Fibroblast of skin of left biceps (primary cell): ENCODE measurements at places on chromosomes 13 and 19.

GRCh38 chr19:15298847-15299567 is 33.3 kb downstream of the BRD4 start:
- no peak for DNase-seq

DNA sequence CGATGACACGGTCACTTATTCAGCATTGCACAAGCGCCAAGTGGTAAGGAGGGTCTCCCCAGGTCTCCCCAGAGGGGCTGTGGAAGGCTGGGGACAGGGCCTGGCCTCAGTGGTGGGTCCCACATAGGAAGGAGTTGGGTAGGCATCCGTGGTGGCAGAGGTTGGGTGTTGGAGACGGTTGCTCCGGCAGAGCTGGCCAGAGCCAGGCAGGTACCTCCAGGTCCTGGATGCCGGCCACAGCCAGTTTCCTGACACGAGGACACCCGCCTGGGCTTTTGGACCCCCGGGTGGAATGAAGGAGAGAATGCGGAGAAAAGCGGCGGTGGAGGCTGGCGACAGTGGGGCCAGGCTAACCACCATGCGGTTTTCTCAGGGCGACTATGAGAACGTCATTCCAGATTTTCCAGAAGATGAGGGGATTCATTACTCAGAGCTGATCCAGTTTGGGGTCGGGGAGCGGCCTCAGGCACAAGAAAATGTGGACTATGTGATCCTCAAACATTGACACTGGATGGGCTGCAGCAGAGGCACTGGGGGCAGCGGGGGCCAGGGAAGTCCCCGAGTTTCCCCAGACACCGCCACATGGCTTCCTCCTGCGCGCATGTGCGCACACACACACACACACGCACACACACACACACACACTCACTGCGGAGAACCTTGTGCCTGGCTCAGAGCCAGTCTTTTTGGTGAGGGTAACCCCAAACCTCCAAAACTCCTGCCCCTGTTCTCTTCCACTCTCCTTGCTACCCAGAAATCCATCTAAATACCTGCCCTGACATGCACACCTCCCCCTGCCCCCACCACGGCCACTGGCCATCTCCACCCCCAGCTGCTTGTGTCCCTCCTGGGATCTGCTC is 1.3 kb upstream of the FFAR1 start:
- DNase-seq = no peak

DNA sequence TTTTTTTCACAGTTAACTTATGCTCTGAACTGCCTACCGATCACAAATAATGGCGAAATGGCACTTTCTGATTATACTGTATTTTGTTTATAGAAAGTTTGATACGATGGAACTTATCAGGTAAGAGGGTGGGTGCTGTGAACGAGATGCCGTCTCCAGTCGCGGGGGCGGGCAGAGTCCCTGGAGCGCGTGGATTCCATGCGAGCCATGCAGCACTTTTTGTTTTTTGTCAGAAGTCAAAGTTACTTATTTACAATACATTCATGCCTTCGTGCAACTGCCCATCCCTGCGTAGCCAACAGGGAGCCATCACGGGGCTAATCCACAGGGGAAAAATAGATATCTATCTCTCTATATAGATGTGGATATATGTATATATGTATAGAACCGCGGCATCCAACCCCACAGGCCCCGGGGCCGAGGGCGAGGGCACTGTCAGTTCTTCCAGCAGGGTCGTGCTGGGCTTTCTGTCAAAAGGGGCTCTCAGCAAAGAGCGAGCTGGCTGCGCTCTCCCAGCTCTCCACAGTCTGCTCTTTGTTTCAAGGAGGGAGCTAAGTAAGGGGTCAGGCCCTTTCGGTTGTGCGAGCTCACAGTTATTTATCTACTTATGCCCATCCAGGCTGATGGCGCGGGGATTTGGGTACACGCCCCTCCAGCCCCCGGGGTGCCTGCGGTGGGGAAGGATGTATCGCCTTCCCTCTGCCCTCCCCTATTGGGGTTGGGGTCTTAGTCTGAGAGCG is 3.4 kb downstream of the SLITRK1 start:
- no peak for DNase-seq

DNA sequence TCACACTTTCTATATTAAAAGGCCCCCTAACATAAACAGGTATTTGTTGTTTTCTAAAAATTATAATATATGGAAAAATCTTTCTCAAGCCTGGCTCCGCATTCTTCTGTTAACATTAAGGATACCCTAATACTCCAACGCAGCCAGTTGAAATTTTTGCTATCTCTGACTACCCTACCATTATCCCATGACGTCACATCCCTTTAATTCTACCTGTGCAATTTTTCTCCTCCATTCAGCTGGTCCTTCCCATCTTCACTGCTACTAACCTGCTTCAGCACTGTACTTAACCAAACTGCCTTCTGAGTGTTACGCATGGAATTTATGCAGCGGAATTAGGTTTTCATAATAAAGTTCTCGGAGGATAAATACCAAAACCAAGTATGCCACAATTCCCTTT is 1.0 kb downstream of the MRPS31 start:
- DNase-seq = no peak

GRCh38 chr19:51944798-51945552 is 17.7 kb downstream of the ZNF613 start:
- no peak for DNase-seq
